Activated T-helper 1 cell treated with anti-CD3 and anti-CD28 coated beads, Interleukin-2, amount 50 U/mL, for 16 hours (primary cell): ENCODE measurements at places on chromosomes 12 and 14.

DNA sequence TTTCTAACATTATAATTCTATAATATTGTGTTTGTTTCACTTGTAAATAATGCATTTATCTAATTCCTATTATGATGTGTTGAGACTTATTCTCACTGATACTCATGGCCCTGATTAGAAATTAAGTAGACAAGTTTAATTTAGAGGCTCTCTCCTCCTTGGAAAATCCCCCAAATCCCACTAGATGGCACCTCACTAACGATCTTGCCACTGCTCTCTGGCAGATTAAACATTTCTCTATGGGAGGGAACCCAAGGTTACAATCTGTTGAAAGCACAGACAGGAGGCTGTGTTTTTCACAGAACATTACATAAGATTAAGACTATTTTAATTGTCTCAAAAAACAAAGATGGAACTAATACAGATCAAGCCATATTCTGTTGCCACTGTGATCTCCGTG is 318.7 kb downstream of the LRFN5 start:
- no peak for DNase-seq

DNA sequence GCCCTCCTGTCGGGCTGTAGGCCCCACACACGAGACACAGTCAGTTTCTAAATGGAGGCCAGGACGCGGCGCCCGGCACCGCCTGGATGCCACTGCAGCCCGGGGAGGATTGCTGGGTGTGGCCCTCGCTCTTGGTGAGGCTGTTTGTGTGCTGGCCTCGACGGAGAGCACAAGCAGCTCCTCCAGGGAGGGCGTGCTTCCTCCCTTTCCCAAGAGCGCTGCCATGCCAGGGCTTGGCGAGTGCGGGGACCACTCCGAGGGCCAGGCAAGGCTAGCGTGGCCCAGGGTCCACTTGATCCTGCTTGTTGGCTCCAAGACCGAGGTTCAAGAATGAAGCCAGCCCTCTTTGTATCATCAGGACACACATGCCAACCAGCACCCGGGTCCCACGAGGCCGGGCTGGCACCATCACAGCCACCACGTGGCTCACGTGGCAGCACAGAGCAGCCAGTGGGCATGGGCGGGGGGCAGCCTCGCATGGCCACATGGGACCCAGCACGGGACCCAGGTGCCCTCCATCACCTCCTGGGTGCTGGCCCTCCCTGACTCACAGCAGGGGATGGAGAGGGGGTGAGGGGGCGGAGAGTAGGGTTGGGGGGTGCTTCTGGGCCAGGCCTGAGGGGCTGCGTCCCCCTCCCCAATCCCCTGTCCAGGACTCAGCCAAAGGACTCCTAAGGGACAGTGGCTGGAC is 71.2 kb downstream of the NOC4L start:
- no peak for DNase-seq

DNA sequence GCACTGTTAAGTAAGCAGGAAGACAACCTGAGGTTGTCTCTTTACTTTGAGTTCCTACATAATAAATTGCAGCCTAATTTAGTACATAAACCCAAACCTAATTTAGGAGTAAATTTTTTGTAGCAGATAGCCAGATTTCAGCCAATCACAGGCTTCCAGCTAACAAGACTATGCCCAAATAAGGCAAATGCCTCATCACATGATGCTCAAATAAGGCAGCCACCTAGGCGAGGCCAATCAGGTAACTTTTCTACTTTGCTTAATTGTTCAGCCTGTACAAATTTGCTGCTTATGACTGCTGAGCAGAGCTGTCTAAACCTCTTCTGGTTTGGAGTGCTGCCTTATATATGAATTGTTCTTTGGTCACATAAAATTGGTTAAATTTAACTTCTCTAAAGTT is 1118.7 kb upstream of the TMEM132C start:
- DNase-seq: no peak

- DNase-seq: no peak
Observed at GRCh38 chr12:19695244-19696098, 256.2 kb downstream of the AEBP2 start.

DNA sequence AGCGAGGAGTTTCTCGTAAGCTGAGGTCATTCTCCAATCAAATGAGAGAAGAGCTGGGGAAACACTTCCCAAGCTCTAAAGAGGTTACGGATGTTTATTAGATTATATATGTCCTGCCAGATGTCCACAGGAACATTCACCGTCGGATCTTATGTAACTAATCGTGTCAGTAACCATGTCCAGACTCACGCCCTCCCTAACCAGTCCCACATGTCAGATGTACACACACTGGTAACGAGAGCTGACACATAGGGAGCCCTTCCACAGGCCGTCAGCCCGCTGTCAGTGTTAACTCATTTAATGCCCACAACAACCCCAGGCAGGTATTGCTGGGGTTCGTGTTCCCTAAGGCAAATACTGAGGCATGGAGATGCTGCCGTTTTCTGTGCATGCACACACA is 223.7 kb upstream of the RTL1 start:
- no peak for DNase-seq

GRCh38 chr12:66663611-66664010 is 15.3 kb downstream of the GRIP1 start:
- DNase-seq: no peak

DNA sequence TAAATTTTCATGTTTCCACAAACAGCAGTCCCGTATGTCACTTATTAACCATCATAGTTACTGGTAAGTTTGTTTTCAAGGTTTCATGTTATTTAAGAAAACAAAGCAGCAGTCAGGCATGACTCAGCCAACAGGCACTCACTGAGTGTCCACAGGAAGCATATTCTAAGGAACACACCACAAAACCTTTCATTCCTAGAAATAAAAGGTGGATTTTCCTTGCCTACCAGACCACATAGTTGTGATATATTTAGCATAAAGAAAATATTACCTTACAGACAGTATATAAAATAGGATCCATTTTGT is 143.3 kb upstream of the AVPR1A start:
- no peak for DNase-seq

DNA sequence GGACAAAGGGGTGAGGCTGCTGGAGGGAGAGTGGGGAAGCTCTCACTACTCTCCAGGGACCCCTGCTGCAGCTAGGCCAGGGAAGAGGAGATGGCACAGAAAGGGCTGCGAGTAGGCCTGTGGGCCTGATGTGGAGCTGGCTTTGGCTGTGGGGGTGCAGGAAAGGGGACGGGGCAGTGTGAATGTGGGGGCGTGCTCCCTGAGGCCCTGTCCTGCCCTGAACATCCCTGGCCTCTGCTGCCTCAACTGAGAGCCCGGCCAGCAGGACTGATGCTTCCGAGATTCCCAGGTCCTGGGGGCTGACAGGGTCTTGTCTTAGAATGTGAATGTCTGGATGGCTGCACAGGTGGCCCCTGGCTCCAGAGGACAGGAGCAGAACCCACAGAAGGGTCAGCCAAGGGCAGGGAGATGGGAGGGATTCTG is 64.2 kb downstream of the CHGA start:
- no peak for DNase-seq

DNA sequence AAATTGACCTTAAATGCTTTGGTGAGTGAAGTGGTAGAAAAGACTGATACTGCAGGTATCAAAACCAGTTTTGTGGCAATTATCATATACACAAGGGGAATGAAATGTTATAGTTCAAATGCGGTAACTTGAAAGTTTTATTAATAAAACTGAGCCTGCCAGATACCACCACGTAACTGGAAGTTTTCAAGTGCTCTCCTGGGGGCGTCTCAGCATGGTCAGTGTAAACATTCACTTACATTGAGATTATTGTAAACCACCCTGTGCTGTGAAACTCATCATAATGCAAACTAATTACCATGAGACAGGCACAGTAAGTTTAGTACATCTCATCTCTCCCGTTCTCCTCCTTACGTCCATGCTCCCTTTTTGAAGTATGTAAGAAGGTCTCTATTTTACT is 280.7 kb upstream of the FAR2 start:
- DNase-seq: no peak

DNA sequence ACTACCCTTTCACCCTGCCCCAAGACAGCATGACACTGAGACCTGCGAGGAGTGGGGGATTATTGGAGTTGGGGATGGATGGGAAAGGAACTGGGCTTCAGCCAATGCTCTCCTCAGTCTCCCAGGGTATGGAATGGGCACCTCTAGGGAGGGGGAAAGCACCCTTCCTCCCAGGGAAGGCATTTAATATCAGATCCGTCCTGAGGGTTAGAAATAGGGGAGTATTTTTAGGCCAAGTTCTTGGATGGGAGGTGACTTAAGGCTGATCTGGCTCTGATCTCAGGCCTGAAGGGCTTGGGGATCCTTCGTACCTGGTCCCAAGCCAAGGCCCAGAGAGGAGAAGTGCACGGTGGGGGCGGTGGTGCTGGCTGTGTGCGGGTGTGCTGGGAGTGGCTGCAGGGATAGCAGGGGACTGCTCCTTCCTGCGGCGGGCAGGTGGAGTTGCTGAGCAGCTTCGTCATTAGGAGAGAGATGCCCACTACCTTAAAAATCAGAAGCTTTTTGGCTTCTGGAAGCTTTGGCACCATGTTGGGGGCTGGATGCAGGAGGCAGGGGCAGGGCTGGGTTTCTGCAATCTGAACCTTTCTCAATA is 7.0 kb upstream of the CEBPE start:
- no peak for DNase-seq

- no peak for DNase-seq
Observed at GRCh38 chr14:96088481-96088880, 49.3 kb downstream of the C14orf132 start.

DNA sequence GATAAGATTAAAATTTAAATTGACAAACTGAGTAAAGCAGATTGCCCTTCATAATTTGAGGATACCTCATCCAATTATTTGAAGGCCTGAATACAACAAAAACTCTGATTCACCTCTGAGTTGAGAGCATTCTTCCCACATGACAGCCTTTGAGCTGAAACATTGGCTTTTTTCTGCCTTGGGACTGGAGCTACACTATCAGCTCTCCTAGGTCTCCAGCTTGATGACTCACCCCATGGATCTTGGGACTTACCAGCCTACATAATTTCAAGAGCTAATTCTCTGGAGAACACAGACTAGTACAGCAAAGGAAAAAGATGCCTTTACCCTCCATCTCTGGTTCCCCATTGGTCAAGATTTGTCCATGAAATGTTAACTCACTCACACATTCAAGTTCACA is 555.1 kb downstream of the FOXG1 start:
- DNase-seq: no peak

DNA sequence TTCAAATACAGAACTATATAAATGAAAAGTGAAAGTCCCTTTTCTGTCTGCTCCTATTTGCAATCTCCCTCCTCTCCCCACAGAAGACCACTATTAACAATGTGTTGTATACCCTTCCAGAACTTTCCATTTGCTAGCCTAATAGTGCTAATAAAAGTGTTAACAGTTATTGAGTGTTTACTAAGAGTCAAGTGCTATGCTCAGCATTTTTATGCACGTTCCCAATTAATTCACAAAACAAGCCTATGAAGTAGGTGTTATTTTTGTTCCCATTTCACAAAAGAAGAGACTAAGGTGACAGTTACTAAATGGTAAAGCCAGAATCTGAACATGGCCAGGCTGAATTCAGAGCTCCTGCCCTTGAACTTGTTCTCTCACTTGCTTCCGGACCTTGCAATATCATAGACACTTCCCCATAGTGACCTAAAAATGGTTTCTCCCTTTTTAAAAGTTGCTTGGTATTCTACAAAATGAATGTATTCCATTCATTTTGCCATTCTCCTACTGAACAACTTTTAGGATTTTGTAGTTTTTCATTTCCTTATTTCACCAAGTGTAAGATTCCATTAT is 1.6 kb upstream of the PRKAB1 start:
- DNase-seq: no peak

GRCh38 chr14:58297412-58297761 is 968 bp upstream of the ARID4A start:
- no peak for DNase-seq

DNA sequence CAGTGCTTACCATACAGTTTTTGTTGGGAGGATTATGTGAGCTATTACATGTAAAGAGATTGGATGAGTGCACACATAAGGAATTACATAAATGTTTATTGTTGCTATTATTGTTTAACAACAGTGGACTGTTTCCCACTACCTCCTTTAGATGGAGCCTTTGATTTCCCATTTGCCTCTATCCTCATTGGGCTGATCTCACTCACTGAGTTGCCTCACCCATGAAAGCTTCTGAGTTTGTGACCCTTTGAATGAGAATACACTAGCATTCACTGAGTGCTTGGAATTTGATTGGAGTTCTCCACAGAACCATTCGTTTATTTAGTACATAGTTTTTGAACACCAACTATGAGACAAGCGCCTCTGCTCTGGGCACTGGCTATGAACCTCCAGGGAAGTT is 121.0 kb downstream of the HELB start:
- no peak for DNase-seq

DNA sequence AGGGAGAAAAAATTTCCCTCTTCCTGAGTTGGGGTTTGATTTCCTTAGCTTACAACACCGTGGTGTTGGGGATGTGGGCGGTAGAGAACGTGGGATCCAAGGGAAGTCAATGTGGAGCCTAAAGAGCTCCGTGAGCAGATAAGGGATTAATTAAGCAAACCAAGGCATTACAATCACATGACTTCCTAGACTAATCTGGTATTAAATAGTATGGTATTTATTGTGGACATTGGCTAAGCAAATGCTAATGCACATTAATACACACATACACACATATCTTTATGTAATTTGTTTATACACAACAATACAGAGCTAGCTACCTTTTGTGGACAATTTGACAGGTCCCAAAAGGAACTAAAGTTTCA is 791 bp upstream of the RNF41 start:
- no peak for DNase-seq

DNA sequence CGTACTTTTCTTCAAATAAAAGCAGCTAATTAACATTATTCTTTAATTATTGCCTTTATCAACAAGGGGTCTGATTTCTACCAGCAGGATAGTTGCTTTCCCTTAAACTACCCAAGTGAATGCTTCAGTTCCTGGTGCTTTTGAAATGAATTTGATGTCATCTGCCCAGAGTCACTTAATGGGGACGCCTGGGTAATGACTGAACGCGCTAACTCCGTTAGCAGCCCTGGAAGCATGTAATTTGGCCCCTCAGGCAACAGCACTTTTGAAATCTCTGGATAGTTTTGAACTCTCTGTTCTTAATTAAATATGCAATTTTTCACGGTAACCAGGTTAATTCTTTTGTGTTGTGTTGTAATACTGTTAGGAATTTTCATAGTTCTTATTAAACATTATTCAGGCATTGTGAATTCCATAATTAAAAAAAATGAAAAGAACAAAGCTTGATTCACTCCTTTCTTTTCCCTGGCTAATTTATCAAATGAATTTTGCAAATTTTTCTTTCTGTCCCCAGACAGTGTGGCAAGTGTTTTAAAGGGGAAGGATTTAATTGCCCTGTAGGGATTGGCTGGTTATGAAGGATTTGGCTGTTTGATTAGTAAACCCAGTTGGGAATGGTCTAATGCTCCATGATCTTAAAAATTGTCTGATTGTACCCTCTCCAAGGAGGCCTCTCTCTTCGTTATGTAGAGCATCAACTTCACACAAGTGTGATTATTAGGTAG is 137.5 kb upstream of the MYL2 start:
- no peak for DNase-seq

GRCh38 chr12:89352242-89352491 is 134 bp downstream of the DUSP6 start:
- no peak for DNase-seq

- DNase-seq: no peak
Observed at GRCh38 chr12:94277426-94278000, 129.1 kb downstream of the PLXNC1 start.

GRCh38 chr14:26925876-26926584 is 328.2 kb upstream of the NOVA1 start:
- DNase-seq: no peak
